ENCODE measurements at places on chromosomes 5 and 9.
A peak's percentile ranks its signal among the peaks of the same experiment; 100 is the strongest.

DNA sequence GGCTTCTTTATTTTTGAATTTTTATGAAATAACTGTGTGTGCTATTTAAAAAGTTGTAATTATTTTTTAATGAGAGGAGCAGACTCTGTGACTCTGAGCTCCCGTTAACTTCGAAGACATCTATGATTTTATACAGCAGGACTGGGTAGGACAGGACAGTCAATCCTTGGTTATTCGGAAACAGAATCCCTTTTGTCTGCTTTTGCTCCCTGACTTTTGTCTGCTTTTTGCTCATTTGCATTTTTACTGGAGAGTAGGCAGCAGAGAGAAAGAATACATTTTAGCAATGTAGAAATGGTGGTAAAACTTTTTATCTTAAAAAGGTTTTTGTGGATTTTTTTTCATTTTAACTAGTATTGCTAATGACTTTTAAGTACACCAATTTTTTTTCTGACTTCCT, 303.6 kb downstream of the ARHGAP26 start:
- DNase-seq: no peak

DNA sequence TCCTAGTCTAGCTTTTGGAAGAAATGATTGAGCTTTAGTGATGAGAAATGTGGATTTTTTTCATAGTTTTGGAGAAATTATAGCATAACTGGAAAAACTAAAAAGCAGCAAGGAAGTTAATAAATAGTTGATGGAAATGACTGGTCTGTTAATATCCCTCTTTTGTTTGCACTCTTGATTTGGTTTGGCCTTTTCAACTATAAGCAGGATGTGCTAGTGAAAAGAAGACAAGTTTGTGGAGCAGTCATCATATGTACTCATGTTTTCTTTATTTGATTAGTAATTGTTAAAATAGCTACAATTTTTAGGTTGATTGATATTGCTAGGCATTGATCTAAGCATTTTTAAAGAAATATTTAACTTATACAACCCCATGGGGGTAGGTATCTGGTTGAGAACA, 374.7 kb downstream of the TAF11L14 start:
- DNase-seq: no peak

- no peak for DNase-seq
These were observed 154.0 kb downstream of the SLC24A2 start for GRCh38 chr9:19634881-19635280.

DNA sequence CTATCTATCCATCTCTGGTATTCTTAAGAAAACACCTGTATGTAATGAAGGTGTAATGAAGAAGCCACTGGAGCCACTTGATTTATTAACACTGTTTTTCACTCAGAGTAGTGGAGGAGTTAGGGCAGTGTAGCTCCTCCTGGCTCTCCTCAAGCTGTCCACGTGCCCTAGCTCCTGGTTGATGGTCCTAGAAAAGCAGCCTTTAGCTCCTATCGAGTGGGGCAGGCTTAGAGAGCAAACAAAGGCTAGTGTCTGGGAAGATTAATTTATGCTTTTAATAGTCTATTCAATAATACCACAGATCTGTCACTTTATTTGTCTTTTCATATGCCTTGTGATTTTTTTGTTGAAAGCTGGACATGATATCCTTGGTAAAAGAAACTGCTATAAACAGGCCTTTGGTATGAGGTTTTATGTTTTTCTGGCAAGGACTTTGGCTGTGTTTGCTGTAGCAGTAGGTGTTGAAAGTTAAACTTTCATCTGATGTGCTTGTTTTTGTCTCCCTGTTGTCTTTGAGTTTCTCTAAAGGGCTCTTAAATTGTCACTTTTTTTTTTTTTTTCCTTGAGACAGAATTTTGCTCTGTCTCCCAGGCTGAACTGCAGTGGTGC, 141.1 kb downstream of the GCNT1 start:
- no peak for DNase-seq

GRCh38 chr9:124133727-124134126, 122.2 kb downstream of the LHX2 start:
- peak; percentile 84 for DNase-seq

DNA sequence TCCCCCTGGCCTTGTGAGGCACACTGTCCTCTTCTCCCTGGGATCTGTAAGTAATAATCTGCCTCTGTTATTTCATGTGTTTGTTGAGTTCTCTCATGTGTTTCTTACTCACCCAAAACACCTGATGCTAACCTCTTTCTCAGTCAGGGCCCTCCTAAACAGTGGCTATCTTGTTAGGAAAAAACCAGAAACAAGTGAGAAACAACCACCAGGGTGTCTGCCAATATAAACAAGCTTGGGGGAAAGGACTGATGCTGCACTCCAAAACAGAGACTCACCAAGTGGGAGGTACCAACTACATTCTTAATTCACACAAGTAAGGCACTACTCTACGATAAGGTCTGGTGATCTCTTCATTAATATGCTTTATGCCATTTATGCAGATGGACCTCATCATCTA, 564.4 kb downstream of the SEMA5A start:
- peak; percentile 58 for DNase-seq
